ENCODE measurements at places on chromosomes 5 and 9.
A peak's percentile ranks its signal among the peaks of the same experiment; 100 is the strongest.

DNA sequence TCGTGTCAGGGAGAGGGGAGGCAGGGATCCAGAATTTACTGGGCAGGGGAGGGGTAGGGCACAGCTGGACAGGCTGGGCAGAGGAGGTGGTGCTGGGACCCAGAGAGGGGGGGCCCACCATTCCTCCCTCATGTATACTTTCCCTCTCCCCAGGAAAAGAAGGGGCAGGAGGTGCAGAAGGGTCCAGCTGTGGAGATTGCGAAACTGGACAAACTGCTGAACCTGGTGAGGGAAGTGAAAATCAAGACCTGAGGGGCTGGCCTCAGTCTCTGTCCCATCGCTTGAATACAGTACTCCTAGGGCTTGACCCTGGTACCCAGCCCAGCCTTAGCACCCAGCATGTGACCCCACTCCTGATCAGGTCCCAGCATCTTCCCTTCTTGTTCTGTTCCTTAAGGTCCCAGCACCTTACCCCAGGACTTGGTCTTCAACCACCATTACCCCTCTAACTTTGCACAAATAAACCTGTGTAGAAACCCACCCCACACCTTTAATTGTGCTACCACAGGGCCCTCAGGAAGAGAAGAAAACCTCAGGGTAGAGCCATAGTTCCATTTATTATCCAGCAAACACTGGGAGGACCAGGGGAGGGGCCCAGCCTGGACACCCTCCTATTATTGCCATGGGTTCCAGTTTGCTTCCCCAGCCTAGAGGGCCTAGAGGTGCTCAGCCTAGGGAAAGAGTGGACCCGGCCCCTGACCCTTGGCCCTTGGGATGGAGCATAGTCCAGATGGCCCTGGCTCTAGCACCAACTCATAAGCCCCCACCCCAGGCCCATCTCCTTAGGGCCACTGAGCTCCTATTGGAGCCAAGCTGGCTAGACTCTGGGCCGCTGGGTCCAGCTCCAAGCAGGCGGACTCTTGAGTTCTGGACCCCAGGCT, 2.0 kb downstream of the ENHO start:
- no peak for DNase-seq

DNA sequence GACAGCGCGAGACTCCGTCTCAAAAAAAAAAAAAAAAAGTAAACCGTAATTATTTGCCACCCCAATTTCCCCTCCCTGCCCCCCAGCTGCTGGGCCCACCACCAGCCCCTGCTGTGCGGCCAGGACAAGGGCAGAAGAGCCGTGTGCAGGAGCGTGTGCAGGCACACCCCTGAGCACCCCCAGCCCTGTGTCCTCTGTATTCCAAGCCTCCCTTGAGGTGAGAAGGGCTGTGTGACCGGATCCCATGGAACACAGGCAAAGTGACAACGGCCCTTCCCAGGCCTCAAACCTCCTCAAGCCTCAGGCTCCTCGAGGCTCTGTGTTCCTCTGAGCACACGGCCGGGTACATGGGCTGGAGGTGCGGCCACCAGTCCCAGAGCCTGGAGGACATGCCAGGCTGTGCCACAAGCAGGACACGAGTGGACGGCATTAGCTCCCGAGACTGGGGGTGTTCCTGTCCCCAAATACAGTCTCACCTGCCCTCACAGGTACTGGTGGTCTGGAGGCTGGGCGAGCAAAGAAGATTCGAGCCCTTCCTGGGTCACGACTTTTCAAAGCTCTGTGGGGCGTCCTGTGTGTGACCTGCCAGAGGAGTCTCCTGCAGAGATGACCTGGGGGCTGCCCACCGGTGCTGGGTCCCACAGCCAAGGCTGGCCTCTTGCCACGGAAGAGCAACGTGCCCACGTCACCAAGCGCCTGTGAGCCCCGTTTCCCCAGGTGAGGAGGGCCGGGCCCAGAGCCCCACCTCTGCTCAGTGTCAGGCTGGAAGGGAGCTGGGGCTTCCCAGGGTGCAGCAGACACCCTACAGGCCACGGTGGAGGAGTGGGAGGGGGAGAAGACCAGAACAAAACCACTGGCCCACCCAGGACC, 47.1 kb upstream of the SIMC1 start:
- DNase-seq, result no peak

DNA sequence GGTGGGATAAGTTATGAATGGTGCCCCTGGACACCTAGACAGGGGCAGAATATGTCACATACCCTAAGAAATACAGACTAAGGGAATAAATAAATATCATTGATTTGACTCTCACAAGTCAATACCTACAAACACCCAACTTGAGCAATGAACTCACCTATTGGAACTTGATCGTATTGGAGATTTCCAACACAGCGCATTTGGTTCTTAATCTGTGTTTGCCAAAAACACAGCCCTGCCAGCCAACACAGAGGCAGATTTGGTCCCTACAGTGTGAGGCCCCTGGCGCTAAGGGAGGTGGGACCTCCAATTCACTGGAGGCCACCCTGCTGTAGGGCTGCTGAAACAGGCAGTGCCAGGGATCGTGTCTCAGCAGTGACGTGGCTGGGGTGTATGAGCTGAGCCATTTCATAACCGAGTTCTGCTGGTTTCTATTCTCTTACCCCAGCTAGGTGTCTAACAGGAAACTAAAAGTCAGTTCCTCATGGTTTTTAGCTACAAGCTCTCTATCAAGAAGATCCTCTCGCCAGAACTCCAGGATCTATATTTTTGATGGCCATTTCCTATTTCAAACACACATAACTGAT, 84.5 kb downstream of the SLC1A1 start:
- no peak for DNase-seq

GRCh38 chr5:89351222-89351621, 468.2 kb upstream of the MEF2C start:
- no peak for DNase-seq

DNA sequence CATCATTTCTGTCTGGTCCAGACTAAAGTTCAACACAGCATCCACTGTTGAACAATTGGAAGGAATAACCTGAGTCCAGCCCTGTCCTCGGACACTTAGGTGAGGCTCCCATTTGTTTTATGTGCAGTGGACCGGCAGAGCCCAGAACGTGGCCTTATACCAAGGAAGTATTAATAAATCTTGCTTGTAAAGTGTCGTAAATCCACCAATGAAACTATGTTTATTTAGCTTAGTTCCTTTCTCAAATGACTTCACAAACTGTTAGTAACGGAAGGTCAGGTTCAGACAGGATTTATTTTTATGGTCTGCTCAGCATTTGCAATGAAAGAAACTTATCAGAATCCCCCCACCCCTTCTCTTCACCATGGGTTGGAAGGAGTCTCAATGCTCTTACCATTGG, 149.5 kb downstream of the PCSK1 start:
- DNase-seq, result no peak

DNA sequence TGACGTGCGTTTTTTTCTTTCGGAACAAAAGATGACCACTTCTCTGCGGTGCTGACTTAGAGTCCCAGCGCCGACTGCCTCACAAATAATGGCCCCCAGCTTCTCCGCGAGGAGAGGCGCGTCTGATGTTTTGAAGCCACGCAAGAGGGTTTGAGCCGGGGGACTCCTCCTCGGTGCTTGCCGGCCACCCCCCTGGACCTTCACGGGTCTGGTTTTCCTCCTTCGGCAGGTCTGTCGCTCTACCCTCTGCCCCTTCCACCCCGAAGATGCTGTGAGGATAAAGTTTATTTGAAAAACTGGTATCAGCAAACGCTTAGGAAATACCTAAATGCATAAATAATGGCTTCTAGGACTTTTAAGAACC, 584 bp downstream of the USP20 start:
- no peak for DNase-seq

GRCh38 chr5:11322133-11322532, 561.1 kb upstream of the DAP start:
- no peak for DNase-seq

DNA sequence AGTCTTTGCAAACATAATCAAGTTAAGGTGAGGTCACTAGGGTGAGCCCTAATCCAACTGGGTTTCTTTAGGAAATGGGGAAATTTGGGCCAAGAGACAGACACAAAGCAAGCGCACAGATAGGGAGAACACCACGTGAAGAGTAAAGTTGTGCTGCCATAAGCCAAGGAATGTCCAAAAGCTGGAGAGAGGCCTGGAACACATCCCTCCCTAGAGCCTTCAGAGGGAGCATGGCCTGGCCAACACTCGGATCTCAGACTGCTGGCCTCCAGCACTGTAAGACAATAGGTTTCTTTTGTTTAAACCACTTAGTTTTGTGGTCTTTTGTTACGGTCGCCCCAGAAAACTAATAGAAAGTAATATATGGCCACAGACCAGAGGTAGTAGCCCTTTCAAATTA, 8.1 kb upstream of the ROR2 start:
- DNase-seq, result no peak

DNA sequence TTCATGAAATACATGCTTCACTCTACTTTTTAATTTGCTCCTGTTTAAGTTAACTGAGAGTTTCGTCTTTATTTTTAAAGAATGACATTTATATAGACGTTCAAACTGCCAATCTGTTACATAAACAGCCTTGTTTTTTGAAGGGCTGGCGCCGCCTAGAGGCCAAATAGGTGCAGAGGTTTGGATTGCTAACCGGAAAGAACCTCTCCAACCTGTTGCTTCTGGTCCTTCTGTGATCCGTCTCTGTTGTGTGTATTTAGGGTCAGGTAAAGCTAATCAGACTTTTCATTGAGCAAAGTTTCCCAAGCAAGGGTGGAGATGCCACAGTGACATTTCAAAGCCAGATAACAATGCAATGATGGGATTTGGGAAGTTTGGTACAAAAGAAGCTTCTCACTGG, 39.5 kb upstream of the GLIS3 start:
- DNase-seq, result peak; percentile 68

- no peak for DNase-seq
Observed at GRCh38 chr9:85114799-85115198, 445.3 kb downstream of the NTRK2 start.

DNA sequence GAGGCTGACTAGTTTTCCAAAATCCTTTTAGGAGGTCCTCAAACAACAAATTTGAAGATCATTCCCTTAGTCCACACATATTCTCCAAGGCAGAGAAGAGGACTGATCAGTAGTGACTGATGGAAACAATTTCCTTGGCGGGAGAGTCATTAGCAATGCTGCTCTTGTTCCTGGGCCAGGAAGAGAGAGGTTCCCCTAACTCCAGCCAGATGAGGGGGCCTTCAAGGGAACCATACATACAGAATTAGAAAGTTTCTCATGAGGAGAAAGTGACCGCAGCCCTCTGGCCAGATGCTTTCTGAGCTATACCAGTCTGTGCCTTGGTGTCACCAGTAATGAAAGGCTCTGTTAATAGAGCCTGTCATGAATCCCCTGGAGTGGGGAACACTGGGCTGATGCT, 539.4 kb downstream of the BNC2 start:
- DNase-seq, result no peak

DNA sequence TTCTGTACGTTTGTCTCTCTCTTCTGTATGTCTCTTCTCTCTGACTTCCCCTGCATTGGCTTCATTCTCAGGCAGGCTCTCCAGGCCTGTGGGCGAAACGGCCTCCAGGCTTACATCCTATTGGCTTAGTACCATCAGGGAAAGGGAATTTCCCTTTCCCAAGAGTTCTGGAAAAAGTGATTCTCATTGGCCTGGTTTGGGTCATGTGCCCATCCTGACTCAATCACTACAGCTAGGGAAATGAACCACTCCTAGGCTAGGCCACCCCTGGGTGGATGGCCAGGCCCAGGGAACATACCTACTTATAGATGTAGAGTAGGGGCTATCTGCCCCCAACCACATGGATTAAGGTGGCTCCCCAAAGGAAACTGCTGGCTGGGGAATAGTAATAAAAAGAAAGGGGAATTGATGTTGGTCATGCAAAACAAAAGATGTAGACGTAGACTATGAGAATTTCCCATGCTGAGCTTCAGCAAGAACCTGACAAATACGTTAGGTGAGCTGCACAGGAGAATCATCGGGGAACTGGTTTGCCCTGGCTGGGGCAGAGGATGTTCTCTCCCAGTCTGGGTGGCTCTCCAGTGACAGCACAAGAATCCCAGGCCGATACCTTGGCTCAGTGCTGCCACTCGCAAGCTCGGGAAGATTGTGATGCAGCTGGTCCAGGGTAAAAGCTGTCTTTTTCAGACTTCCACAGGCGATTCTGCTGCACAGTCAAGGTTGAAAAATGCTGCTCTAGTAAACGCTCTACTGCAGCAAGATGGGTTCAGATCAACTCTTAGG, 3.7 kb upstream of the EGR1 start:
- no peak for DNase-seq

GRCh38 chr9:4116723-4117460, 183.0 kb downstream of the GLIS3 start:
- no peak for DNase-seq

DNA sequence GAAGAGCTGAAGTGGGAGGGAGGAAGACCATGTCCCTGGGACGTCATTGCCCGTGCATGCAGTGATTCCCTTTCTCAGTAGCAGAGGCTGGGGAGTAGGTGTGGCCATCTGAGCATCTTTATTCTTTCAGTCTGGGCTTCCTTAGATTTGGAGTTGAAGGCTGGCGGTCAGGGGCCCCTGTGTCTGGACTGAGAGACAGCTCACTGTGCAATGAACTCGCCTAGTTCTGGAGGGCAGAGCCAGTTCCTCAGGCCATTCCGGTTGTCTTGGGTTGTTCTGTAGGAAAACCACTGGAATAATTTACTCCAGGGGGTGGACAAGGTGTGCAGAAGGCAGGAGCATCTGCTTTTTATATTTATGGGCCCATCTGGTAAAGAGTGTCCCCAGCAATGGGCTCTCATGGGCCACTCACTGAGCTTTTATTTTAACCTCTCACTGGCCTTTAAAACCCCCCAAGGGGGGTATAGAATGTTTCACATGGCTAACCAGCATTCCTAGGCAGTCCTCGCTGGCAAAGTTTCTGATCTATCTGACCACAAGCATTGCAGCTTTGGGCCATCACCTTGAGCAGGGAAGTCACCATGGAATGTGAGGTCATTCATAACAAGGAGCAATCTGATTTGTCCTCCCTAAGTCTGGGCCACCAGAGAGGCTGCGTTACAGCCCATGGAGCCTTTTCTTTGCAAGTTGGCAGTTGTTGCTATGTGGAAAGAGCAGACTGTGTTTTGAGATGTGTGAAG, 9.2 kb downstream of the STC2 start:
- DNase-seq, result no peak

DNA sequence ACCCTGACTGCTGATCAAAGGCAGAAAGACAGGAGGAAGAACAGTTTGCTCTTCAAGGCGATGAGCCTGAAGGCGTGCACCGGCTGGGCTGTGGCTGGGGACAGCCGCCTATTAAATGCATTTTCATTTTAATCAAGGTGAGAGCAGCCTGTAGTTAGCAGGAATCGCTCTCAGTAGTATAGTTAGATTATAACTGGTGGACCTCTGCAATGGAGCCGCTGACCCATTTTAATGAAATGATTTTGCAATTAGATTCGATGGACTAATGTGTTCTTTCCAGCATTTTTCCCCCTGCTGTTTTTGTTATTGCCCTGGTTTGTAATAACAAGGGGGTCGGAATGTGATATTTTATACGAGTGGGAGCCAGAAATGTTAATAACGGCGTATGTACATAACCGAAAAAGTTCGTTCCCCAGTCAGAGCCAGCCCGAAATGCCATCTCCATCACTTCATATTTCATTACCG, 185.9 kb upstream of the PANK3 start:
- DNase-seq, result no peak
